ENCODE measurements at places on chromosomes 4 and X.

- H3K36me3 ChIP-seq, result no peaks in the 10 kb centered on the region
- H3K27ac ChIP-seq, result no peak overlapping the region
- no peak overlapping the region for H3K4me3 ChIP-seq
- H3K27me3 ChIP-seq, result peaks cover 43% of the 10 kb centered on the region
- DNase-seq, result no peak
Observed at GRCh38 chr4:181173046-181173445, 1070.2 kb upstream of the TENM3 start.

GRCh38 chrX:13053171-13053570, 8.8 kb upstream of the FAM9C start:
- peaks cover 2% of the 10 kb centered on the region for H3K4me1 ChIP-seq
- H3K27me3 ChIP-seq, result no peaks in the 10 kb centered on the region
- no peak overlapping the region for H3K27ac ChIP-seq
- no peak overlapping the region for H3K4me3 ChIP-seq
- no peak for DNase-seq
- H3K36me3 ChIP-seq, result peaks cover 8% of the 10 kb centered on the region

GRCh38 chr4:70703619-70704214, 15.4 kb downstream of the UTP3 start:
- no peaks in the 10 kb centered on the region for H3K36me3 ChIP-seq
- H3K4me1 ChIP-seq, result peaks cover 13% of the 10 kb centered on the region
- H3K27me3 ChIP-seq, result peaks cover 3% of the 10 kb centered on the region

DNA sequence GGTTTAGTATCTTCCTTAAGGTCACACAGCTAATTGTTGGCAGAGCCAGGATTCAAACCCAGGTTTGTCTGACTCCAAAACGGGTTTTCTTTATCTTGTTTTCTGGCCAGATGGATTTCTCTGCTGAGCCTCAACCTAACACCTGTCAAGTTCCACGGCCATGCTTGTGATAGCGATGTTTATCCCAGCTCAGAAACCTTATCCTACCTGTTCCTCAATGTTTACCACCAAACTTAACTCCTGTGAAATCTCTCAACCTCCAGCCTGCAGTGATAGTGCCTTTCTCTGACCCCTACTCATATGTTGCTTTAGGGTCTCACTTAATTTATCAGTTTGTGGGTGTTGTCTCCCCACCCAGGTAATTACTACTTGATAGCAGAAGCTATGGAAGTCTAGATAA, 246.0 kb downstream of the DCTD start:
- DNase-seq, result no peak
- H3K36me3 ChIP-seq, result peaks cover 10% of the 10 kb centered on the region
- H3K27me3 ChIP-seq, result no peaks in the 10 kb centered on the region

GRCh38 chrX:140762061-140762460, 52.5 kb downstream of the LINC00632 start:
- no peak overlapping the region for H3K4me3 ChIP-seq
- no peak overlapping the region for H3K27ac ChIP-seq
- H3K36me3 ChIP-seq, result no peaks in the 10 kb centered on the region
- H3K4me1 ChIP-seq, result peaks cover 7% of the 10 kb centered on the region

DNA sequence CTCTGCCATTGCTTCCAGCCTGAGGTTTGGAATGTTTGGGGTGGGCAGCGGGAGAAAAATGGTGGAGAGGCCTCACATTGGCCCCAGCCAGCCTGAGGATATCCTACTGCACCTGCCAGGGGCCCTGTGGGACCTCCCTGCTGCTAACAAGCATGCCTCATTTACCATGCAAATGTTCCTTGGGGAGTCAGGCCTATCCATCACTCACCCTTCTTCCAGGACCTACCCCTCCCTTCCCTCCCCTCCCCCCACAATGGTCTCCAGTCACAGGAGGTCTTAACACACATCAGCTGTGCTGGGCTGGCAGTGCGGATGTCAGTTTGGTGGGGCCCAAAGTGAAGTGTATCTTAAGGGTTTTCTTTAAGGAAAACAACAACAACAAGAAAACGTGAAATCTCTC, 139.2 kb downstream of the SHOX start:
- no peak overlapping the region for H3K27ac ChIP-seq
- no peaks in the 10 kb centered on the region for H3K27me3 ChIP-seq
- H3K4me1 ChIP-seq, result peaks cover 31% of the 10 kb centered on the region
- H3K36me3 ChIP-seq, result no peaks in the 10 kb centered on the region
- peak; percentile 58 for DNase-seq

All from WTC11 (cell line).